Dermis blood vessel endothelial cell (primary cell): ENCODE measurements at places on chromosomes 6 and 20. TPM values are rescaled to one million over a fixed set of nuclear protein-coding genes. Genes with fewer than 3 reads are reported as not detected.

The KCNQ2 gene
- total RNA-seq = not detected in 2 replicates

The POM121L2 gene
- total RNA-seq = not detected in 2 replicates

The HSD17B8 gene
- 8.7 and 9.7 TPM in 2 replicates for total RNA-seq

The ENPP3 gene
- total RNA-seq = 0.19 and 0.85 TPM in 2 replicates

The MLIP gene
- 2.6 and 4.4 TPM in 2 replicates for total RNA-seq

The HCRTR2 gene
- total RNA-seq = not detected in 2 replicates
